Globus pallidus (tissue), 1 donor: ENCODE measurements at places on chromosomes 5 and 9.

- no peak for DNase-seq
These were observed 100.4 kb downstream of the GAPVD1 start for GRCh38 chr9:125361837-125362531.

DNA sequence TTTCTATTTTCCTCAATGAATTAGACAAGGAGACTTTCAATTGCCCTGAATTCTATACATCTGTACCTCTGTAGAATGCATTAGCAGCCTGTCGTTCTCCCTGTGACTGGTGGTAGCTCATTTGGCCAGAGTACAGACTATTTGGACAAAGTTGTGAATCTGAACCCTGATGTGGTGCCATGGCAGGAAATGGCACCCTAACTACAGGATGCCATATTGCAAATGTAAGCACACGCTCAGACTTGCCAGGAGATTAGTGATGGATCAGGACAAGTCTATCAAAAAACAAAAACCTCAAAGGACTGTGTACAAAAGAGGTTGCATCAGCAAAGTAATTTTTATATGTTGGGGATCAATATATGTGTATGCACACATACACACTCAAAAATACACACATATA, 58.3 kb downstream of the SVEP1 start:
- peak; percentile 27 for DNase-seq

- DNase-seq = no peak
These were observed 15.5 kb upstream of the CTSL start for GRCh38 chr9:87710443-87710842.

GRCh38 chr5:172281346-172281745, 2.2 kb downstream of the UBTD2 start:
- no peak for DNase-seq

DNA sequence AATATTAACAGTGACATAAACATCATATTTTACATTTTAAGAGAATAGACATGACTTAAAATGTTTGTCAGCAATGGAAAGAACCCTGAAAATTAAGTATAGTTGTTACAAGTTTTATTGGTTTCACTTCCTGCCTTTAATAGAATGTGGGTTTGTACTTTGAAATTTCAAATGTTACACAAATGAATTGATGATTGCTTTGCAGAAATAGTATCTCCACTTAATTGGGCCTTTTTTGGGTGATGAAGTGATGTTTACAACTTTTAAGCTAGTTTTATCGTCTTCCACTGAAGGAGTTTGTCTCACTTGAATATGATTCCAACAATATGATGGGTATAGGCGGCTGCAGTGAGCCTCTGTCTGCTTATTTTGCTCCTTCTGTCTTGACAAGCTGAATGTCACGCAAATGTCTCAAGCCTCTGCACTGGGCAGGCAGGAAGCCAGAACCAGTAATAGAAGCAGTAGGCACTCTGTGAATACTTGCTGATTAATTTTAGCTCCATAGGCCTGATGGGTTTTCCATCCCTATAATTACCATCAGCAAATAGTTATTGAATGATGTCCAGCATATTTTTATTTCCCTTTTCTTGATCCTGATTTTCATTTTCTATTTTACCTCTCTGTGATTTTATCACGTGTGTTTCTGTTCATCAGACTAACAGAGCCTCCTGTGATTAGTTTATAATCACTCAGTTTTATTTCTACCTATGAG, 10.6 kb upstream of the NR3C1 start:
- DNase-seq = no peak

- no peak for DNase-seq
These were observed 21.6 kb downstream of the AMBP start for GRCh38 chr9:114056527-114056926.

GRCh38 chr5:124702525-124702924, 43.9 kb downstream of the ZNF608 start:
- no peak for DNase-seq

DNA sequence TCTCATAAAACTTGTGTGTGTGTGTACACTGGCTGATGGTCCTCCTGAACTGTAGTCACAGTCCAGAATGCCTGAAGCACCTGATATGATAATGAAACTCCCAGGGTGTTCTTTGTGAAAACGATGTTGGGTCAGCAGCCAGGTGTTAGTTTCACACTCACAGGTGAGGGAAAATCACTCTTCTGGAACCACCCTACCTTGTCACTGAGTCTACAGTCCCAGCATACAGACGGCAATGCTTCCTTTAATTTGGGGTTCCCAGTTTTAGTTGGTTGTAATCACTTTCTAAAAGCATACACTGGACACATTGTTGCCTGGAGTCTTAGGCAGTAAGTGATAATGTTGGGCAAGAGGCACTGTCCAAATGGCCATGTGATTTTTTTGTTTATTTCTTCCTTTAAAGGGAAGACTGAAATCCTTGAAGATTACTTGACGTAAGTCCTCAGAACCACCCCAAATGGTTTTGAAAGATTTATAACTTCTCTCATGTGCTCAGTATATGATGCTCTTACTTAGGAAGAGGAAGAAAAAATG, 18.2 kb upstream of the MGAT1 start:
- DNase-seq = no peak

GRCh38 chr9:5230554-5230953, 665 bp upstream of the INSL4 start:
- no peak for DNase-seq

- no peak for DNase-seq
These were observed 25.9 kb downstream of the GALNT12 start for GRCh38 chr9:98833090-98833956.

- no peak for DNase-seq
These were observed 21.1 kb upstream of the CDKN2AIPNL start for GRCh38 chr5:134432677-134433359.

GRCh38 chr9:38651400-38652042, 31.1 kb upstream of the ANKRD18A start:
- DNase-seq = no peak

DNA sequence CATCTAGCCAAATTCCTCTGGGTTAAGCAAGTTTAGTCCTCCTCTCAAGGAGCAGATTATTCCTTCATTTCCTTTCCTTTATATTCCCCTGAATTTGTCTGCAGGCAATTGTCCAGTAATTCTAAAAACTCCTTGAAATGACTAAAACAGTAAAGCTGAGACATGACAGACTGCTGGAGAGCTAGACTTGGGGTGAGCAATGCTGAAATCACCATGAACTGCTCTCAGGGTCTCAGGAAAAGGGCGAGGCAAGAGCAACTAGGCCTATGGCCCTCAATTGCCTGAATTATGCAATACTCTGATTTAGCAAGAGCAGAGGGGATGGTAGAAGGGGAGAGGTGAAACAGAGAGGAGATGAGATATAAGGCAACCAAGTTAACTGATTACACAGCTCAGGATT, 172.9 kb upstream of the NREP start:
- no peak for DNase-seq

DNA sequence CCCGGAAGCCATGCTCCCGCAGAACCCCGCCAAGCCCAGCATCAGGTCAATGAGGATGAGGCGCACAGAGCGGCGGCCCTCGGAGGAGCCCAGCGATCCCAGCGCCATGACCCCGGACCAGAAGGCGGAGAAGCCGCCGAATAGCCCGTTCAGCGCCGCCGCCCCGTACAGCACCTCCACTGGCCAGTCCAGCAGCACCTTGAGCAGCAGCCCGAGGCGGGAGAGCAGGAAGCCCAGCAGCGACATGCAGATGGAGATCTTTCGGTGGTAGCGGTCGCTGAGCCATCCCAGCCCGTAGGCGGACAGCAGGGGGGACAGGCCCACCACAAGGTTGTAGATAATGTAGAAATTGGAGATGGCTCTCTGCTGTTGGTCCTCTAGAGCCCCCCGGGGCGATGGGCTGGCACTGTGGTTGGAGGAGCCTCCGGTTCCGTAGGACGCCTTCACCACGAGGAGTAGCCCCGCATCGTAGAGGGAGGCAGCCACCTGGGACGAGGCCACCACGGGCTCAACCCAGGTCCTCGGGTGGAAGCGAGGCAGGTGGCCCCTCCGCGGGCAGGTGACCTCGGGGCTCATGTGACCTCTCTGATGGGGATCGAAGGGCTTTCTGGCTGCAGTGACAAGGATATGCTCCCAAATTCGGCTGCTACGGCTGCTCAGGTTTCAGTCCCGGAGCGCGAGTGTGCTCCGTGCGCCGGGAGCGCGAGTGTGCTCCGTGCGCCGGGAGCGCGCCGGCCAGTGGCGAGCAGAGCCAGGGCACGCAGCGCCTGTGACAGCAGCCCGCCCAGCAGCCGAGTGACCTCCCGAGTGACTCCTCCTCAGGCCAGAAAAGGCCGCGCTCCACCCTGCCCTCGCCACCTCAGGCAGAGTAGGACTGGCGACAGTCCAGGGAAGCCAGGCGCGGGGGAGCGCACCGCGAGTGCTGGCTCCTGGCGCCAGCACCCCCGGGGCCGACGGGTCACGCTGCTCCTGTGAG, at the start of gene SLC46A2:
TSS of gene SLC46A2 (minus strand) at position 771 of the 976 bp plus-strand sequence. CDS start at position 576, 195 bp downstream.
- no peak for DNase-seq

- DNase-seq = no peak
These were observed 23.1 kb downstream of the ADGRD2 start for GRCh38 chr9:124473310-124473709.

- DNase-seq = no peak
These were observed 597.9 kb downstream of the DMRTA1 start for GRCh38 chr9:23044549-23044948.

DNA sequence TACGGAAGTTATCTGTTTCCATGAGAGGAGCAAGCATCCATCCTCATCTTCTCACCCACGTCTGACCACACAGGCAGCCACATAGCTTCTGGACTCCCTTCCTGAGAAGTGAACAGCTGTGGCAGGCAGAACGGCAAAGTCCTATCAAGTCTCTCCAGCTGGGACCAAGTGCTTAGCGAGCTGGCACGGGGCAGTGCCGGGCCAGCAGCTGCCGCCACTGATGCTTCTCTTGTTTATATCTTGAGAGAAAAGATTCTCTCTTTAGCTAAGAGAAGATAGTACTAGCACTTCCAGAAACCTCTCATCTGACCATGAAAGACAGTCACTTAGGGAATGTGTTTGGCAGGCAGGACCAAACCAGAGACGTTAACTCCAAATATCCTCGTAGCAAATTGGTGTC, 37.2 kb downstream of the PLAC8L1 start:
- DNase-seq = no peak

GRCh38 chr9:77092536-77092935, 73.1 kb downstream of the FOXB2 start:
- no peak for DNase-seq

- DNase-seq = no peak
These were observed 83.3 kb upstream of the RORB start for GRCh38 chr9:74413876-74414275.

DNA sequence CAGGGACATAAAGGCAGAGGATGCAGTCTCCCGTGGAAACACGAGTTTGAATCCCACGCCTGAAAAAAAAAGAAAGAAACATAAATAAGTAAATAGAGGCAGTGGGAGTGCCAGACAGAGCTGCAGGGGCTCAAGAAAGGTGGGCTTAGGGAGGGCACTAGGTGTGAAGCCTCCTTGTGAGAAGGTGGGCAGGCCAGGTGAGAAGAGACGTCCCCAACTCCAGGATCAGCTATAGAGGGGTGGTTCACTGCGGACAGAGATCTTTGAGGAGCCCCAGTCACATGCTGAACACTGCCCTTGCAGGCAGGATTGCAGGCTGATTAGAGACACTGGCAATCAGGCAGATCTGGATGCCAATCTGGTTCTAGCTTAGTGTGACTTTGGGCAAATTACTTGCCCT, 172.1 kb downstream of the RGS3 start:
- DNase-seq = no peak

- no peak for DNase-seq
These were observed 3.4 kb upstream of the RHOBTB3 start for GRCh38 chr5:95727764-95728191.

DNA sequence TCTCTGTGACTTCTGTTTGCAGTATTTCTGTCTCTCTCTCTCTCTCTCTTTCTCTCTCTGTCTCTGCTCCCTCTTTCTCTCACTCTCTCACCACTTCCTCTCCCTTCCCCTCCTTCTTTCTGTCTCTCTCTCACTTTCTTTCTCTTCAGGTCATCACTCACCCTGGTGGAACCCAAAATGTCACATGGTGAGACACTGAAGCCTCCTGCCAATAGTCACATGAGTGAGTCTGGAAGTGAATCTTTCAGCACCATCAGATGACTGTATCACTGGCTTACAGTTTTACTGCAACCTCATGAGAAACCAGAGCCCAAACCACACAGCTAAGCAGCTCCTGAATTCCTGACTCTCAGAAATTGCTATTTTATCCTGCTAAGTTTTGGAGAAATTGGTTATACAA, 414.6 kb downstream of the CAAP1 start:
- DNase-seq = no peak

- DNase-seq = no peak
These were observed 68.4 kb downstream of the MTX3 start for GRCh38 chr5:79922626-79923025.

DNA sequence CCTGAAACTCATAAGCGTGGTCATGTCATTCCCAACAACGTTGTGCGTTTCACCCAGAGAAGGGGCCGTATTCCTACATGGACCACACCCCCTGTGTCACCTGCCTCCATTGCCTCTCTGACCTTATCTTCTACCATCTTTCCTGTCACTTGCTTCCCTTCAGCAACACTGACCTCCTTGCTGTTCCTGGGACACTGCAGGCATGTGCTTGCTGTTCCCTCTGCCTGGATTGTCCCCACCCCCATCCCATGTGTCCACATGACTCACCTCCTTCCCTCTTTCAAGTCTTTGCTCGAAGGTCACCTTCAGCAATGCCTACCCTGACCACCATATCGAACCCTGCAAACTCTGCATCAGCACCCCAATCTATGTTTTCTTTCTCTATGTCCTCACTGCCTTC, 133.2 kb upstream of the ZNF618 start:
- DNase-seq = no peak

DNA sequence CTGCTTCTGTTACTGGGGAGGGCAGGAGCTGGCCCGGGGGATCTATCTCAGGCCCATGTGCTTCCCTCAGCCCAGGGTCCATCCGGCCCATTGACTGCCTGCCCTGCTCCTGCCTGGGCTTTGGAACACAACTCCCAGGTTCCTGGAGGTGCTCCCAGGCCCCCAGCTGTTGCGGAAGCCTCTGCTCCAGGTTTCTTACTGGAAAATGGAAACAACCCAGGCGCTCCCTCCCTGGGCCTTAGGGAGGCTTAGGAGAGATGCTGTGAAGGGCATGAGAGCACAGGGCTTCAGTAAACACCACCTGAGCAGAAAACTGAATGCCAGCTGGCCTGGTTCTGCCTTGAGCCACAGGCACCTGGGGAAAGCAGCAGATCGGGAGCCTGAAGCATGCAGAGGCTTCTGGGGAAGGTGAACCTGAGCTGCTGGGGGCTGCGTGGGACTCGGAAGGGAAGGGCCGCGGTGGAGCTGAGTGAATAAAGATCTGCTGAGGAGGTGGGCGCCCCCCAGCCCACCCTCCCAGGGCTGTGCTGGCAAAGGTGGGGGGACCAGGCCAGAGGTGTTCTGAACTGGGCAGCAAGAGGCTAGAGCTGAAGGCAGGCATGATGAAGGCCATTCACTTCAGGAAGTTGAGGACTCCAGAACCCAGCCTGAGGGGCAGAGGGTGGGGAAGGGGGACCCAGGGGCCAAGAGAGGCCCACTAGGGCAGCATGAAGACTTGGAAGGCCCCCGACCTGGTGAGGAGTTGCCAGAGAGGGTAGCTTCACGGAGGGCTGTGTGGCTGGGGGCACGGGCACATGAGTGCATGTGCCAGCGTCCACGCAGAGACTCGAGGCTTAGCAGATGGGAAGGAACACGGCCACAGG, 64.8 kb downstream of the SHB start:
- DNase-seq = no peak
